Progenitor cell of endocrine pancreas (in vitro differentiated cells): ENCODE measurements at places on chromosomes 4 and X.

- no peak for DNase-seq
Measured at GRCh38 chr4:64718091-64718490, 308.8 kb upstream of the TECRL start.

DNA sequence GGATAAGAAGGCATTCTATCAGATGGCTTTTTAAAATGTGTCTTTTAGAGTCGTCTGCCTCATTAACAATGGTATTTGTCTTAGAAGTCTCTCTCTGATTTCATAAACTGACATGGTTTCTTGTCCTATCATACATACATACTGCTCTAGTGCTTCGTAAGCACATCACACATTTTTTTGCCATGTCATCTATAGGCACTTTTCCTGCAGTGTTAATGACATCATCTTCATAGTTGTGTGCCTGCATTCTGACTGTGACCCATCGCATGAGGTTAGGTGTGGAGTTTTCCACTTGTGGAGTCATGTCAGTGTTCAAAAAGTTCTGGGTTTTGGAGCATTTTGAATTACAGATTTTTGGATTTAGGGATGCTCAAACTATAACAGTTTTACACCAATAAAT, 361.6 kb upstream of the SPOCK3 start:
- DNase-seq, result no peak

DNA sequence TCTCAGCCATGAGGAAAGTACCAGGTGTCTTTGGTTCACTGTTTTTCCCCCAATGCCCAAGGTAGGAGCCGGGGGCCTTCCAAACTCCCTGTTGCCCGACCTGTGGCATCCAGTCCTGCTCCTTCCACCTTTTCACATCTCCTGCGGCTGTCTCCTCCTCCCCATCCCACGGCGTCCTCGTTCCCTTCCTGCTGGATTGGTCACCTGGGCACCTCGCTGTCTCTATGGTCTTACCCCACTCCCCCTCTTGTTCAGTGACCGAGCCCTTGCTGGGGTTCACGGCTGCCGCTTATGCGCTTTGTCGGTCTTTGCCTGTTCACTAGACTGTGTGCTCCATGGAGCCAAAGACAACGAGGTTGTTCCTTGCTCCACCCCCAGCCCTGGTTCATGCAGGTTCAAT, 188.7 kb upstream of the PSAPL1 start:
- no peak for DNase-seq

GRCh38 chr4:1763550-1764080, 29.5 kb upstream of the FGFR3 start:
- DNase-seq, result no peak

- DNase-seq, result no peak
Measured at GRCh38 chr4:57090079-57090478, 20.1 kb downstream of the IGFBP7 start.

- peak; percentile 14 for DNase-seq
Measured at GRCh38 chr4:125316791-125317524, 2.2 kb downstream of the FAT4 start.

DNA sequence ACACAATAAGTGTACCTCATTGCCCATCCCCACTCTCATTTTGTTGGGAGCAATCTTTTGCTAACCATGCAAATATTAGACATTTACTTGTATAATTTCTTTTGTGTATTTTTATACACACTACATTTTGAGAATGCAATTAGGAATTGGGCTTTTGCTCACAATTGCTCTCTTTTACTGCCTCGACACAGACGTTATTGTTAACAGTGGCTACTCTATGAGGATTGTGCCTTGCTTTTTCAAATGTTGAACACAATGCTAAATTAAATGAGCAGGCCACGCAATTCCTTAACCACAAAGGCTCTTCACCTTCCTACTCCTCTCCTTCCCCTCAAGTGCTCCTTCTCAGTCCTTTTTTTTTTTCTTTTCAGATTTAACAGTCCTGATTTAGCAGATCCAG, 42.8 kb upstream of the HPF1 start:
- DNase-seq, result no peak

DNA sequence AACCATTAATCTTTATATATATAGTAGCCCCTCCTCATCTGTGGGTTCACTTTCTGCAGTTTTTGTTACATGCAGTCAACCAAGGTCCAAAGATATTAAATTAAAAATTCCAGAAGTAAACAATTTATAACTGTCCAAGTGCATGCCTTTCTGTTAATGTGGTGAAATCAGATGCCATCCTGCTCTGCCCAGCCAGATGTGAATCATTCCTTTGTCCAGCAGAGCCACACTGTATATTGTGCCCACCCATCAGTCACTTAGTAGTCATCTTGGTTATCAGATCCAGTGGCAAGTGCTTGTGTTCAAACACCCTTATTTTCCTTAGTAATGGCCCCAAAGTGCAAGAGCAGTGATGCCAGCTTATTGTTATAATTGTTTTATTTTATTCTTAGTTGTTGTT, 17.2 kb upstream of the PRDM5 start:
- DNase-seq, result no peak

DNA sequence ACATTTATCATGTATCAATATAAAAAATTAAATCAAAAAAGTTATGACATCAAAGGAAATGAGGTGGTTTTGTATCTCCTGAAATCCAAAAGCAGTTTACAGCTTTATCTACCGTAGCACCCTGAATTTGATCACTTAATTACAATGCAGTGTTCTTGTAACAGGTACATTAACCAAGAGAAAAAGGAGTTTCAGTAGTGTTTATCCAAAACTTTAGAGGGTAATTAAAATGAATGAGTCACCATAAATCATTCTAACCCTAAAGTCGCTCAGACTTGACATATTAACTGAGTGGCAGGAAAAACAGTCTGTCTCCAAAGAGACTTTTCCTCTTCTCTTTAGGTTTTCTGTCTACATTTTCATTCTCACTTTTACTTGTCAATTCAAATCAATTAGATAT, 907.6 kb upstream of the EPHA5 start:
- no peak for DNase-seq

GRCh38 chr4:158778156-158778711, 9.4 kb downstream of the FNIP2 start:
- no peak for DNase-seq

- no peak for DNase-seq
Measured at GRCh38 chr4:113398441-113399143, 349.1 kb downstream of the ANK2 start.

- DNase-seq, result no peak
Measured at GRCh38 chr4:38072578-38072977, 112.4 kb downstream of the PTTG2 start.

DNA sequence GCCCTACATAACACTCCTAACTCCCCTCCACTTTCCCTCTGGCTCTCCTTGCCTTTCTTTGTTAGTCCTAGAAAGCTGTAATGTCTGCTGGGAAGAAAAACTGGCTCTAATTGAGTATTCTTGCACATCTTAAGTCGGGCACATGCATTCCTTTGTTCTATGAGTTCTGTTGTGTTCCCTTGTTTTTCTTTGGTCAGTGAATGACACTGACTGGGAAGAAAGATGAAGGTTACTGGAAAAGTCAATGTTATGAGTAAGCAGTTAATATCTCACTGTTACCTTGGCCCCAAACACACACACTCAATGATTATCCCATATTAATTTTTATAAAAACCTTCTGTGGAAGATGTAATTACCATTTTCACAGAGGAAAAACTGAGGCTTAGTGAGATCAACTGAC, 215.9 kb downstream of the SOWAHB start:
- no peak for DNase-seq

- no peak for DNase-seq
Measured at GRCh38 chrX:41314204-41314603, 19.8 kb upstream of the DDX3X start.

DNA sequence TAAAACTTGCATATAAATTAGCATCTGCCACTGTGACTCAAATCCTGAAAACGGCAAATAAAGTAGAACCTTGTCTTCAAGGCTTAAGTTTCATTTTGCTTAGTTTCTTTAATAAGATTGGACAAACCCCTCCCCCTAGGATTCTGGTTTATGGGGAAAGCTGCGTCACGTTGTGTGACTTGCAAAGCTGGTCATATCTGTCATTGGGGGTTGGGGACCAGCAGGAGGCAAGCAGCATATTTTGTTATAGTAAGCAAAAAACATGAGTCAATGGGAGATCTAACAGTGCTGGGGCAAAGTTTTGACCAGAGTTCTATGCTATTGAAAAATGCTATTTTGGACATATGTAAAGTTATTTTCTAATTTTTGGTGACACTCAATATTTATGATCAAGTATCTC, 407.3 kb downstream of the PCDH18 start:
- DNase-seq, result no peak

- no peak for DNase-seq
Measured at GRCh38 chrX:110442635-110443034, 84.0 kb downstream of the RTL9 start.

DNA sequence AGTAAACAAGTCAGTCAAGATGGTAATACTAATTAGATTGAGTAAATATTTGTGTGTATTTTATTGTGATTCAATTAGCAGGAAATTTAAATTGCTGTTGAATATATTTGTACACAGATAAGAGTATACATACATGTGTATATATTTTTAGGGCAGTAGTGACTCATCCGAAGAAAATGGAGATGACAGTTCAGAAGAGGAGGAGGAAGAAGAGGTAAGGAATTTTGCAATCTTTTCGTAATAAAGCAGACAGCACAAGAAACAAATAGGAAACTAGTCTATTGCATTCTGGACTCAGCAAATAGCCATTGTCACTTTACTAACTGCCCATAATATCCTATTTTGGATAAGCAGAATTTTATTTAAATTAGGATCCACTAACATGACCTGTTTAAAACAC, 6.6 kb downstream of the IBSP start:
- DNase-seq, result no peak

GRCh38 chrX:135295944-135296305, 13.4 kb upstream of the ETDC start:
- DNase-seq, result no peak

DNA sequence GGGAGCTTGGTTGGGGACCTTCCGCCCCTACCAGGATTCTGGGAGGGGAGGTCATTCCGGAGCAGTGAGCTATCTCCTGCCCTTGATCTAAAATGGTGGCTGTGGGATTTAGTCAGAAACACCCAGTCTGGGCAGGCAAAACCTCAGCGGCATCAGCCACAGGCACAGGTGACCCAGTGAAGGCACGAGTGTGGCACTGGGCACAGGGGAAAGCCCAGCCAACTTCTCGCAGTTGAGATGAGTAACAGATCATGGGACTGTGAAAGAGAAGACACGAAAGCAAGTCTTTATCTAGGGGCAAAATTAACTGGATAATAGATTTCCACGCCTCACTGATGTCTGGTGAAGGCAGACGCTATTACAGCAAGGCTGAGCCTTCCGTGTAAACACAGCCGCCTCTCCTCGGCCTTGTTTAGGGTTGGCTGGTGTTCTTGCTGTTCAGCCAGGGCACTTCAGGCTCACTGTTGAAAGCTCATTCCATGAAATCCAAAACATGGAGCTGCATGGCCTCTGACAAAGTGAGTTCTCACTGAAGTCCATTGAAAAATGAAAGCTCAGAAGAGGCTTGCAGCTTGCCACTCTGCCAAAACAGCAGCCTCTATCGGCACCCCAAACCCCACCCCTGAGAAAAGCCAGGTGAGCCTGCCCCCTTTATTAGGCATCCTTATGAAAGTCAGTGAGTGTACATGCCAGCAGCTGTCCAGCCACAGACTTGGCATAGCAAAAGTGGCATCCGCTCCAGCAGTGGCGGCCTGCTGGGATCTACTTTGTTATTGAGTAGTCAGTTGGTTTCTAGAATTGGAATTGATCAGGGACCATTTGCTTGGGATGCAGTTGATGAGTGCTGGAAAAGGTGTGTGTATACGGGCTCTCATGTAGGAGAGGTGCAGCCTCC, 102.3 kb upstream of the MTM1 start:
- no peak for DNase-seq

GRCh38 chr4:70133473-70133872, 20.6 kb upstream of the PRR27 start:
- no peak for DNase-seq

- DNase-seq, result no peak
Measured at GRCh38 chrX:39661116-39661907, 436.4 kb downstream of the BCOR start.

DNA sequence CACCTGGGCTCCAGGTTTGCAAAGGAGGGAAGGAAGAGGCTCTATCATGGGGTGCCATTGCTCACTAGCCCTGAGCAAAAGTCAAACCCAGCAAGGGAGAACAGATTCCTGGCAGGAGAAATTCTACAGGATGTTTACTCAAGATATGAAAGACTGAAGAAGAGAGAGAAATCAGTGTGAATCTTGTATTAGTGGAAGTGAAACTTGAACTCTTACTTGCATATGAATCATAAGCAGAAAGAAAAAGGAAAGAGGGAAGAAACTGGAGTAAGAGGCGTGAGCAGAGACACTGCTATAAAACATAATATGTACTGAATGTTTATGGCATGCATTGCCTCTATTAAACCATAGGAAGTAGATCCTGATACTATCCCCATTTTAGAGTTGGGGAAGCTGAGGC, 60.9 kb downstream of the C4orf46 start:
- no peak for DNase-seq

GRCh38 chr4:1967512-1968149, 41.1 kb downstream of the NELFA start:
- no peak for DNase-seq

DNA sequence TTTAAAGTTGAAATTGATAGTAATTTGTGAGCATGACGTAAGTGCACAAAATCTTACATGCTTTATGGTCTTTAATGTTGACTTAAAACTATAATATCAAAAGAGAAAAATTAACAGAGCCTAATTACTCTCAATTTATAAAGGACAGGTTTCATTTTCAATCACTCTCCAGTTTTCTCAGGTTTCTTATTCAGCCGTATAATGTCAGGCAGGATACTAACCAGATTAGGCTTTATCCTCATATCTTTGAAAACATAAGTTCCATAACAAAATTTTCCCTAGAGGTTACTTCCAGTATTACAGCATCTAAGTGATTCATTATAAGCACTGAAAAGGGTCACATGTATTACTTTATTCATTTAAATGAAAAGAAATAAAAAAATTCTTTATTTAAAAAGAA, 492.1 kb downstream of the PACRGL start:
- no peak for DNase-seq

GRCh38 chr4:73080789-73081188, 11.3 kb upstream of the COX18 start:
- no peak for DNase-seq

DNA sequence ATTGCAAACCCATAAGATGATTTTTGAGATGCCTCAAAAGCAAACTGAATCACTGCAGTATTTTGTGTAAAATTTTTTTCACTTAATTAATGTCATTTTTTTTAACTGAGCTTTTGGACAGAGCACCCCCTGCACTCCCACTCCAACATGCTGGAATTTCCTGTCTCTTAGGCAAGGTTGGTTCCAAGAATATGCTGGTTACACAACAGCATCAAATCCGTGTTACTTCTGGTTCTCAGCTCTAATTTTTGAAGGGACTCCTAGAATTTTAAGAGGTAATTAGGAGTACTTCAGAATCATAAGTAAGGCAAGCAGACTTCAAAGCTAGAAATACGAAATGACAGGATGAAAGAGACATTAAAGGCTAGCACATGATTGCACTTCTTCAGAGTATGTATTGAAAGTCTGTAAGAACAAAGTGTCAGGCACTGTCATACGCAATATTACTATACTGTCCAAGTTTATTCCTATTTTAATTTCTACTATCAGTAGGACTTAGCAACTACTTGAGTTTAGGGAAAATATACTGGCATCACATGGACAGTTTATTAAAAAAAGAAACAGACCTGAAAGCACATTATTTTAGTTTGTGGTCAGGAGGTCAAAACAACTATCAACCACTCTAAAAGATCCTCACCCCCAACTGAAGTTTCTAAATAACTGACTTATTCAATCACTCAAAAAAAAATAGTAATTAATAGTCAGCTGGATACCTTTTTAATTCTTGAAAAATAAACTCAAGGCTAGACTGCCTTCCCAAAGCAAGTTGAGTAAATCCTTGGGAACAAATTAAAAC, 1.6 kb upstream of the JCHAIN start:
- no peak for DNase-seq

- no peak for DNase-seq
Measured at GRCh38 chrX:21970326-21970725, 29.8 kb downstream of the SMS start.
